ENCODE measurements at places on chromosomes 13 and 19.

GRCh38 chr19:19113040-19113626, 25.1 kb downstream of the TMEM161A start:
- no peaks in the 10 kb centered on the region for H3K27me3 ChIP-seq
- no peaks in the 10 kb centered on the region for H3K36me3 ChIP-seq
- H3K27ac ChIP-seq, result no peak overlapping the region
- no peak overlapping the region for H3K4me3 ChIP-seq
- H3K4me1 ChIP-seq, result 0 out of 2 replicates have a peak, but pooled peaks cover 4% of the 10 kb centered on the region

GRCh38 chr19:2865334-2866100, 1.6 kb upstream of the ZNF556 start:
- H3K4me1 ChIP-seq, result no peaks in the 10 kb centered on the region
- no peaks in the 10 kb centered on the region for H3K27me3 ChIP-seq
- no peak overlapping the region for H3K4me3 ChIP-seq
- no peak for DNase-seq

DNA sequence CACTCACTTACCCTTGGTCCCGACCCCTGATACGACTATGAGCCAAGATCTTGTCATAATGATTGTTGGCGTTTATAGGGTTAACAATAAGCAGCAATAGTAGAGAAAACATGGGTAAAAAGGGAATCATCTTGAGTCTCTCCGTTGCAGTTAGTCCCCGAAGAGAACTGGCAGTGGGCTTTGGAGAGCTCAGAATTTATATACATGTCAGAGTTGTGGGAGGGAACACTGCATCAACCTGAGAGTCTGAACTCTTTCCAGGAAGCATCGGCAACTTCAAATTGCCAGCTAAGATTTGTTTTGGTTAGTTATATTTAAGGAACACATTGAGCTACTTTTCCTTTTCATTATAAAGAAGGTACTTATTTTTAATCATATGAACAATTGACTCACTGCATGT, at the start of gene POSTN:
TSS of gene POSTN (minus strand) at position 172 of the 400 bp plus-strand sequence. CDS start at position 130, 42 bp downstream.
- H3K4me3 ChIP-seq, result no peak within 1 kb of the TSS
- no peak within 1 kb of the TSS for H3K27ac ChIP-seq
- no peaks in the 10 kb centered on the region for H3K36me3 ChIP-seq
- no peak for DNase-seq

- no peak for DNase-seq
- H3K4me1 ChIP-seq, result no peaks in the 10 kb centered on the region
- no peaks in the 10 kb centered on the region for H3K27me3 ChIP-seq
- no peaks in the 10 kb centered on the region for H3K36me3 ChIP-seq
- no peak overlapping the region for H3K27ac ChIP-seq
Measured at GRCh38 chr13:32491028-32491427, 47.6 kb downstream of the N4BP2L2 start.

- H3K27ac ChIP-seq, result no peak overlapping the region
- no peak for DNase-seq
Measured at GRCh38 chr13:34640179-34640992, 301.7 kb upstream of the NBEA start.

DNA sequence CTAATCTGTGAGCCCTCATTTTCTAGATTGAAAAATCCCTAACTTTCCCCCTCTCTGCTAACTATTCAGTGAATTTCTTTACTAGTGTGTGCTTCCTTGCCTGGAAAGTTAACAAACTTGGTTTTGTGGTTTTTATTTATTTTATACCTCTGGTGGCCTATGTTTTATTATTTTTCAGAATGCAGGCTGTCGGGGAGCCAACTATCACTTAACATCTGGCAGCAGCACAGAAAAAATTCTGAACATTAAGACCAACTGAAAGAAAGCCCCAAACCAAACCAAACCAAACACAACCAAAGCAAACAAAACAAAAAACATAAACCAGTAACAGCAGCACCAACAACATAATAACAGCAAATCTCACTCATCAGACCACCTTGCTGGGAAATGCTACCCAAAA, 109.0 kb upstream of the KL start:
- no peak overlapping the region for H3K4me3 ChIP-seq
- H3K27ac ChIP-seq, result no peak overlapping the region
- no peak for DNase-seq

GRCh38 chr13:73948848-73949529, 185.2 kb downstream of the KLF12 start:
- no peak for DNase-seq
- no peak overlapping the region for H3K4me3 ChIP-seq
- H3K27ac ChIP-seq, result no peak overlapping the region
- no peaks in the 10 kb centered on the region for H3K36me3 ChIP-seq
- no peaks in the 10 kb centered on the region for H3K27me3 ChIP-seq
- H3K4me1 ChIP-seq, result no peaks in the 10 kb centered on the region

GRCh38 chr19:35143818-35144217, 763 bp downstream of the FXYD7 start:
- peaks cover 11% of the 10 kb centered on the region for H3K4me1 ChIP-seq
- no peaks in the 10 kb centered on the region for H3K36me3 ChIP-seq
